Psoas muscle (tissue), 8 donors: ENCODE measurements at places on chromosomes 2 and 18.

DNA sequence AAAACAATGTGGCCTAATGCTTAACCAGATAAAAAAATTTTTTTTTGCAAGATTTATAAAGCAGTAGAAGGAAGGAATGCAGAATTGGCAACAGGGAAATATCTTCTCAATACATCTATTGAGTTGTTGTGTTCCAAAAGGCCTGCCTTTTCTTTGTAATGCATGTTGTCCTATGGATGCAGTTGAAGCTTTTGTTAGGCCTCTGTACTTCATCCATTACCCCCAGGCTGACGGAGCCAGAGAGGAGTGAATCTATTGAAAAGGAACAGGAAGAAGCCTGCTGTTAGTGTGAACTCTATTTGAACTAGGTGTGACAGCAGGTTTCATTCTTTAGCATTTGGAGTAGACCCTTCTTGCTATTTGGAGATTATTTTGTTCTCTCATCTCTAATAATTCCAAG is 56.5 kb downstream of the MTX2 start:
- DNase-seq, result no peak

GRCh38 chr2:207722773-207723424 is 11.5 kb downstream of the CCNYL1 start:
- no peak for DNase-seq

DNA sequence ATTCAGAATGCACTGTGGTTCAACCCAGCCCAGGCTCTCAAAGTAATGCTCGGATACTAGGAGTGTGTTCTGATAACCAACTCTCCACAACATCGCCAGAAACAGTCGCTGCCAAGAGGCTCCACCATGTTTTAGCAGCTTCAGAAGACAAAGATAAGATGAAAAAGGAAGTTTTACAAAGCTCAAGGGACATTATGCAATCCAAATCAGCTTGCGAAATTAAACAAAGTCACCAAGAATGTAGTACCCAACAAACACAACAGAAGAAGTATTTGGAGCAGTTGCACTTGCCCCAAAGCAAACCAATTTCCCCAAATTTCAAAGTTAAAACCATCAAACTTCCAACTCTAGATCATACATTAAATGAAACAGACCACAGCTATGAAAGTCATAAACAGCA is 360.9 kb downstream of the XIRP2 start:
- no peak for DNase-seq

DNA sequence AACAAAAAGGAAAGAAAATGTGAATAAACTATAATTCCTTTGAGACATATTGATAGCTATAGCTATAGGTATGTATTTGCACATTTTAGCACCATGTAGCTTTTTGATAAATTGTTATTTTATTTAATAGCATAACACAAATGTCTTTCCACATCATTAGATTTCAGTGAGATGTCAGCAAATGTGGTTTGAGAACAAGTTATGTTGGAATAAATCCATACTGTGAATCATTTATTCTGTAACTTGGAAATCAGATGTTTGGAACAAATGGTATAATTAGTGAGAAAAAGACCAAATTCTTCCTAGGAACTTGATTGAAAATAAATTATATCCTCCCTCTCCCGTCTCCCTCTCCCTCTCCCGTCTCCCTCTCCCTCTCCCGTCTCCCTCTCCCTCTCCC is 62.8 kb downstream of the NABP1 start:
- no peak for DNase-seq

- no peak for DNase-seq
These were observed 51.5 kb upstream of the KIDINS220 start for GRCh38 chr2:8888963-8889362.

DNA sequence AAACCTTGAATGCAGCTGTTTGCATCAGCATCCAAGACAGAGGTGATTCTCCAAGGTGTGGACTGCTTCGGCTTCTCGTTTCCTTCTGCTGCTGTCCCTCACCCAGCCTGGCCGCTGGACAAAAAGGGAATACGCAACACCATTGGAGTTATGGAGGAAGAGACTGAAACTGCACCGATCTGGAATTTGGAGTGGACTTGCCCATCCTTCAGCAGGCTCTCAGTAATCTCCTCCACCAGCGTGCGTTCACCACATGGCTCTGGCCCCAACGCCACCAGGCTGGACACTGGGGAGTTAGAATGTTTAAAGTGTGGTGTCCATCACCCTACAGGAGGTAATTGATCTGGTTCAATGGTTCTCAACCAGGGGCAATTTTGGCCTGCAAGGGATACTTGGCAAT is 41.4 kb upstream of the ID2 start:
- DNase-seq, result no peak

DNA sequence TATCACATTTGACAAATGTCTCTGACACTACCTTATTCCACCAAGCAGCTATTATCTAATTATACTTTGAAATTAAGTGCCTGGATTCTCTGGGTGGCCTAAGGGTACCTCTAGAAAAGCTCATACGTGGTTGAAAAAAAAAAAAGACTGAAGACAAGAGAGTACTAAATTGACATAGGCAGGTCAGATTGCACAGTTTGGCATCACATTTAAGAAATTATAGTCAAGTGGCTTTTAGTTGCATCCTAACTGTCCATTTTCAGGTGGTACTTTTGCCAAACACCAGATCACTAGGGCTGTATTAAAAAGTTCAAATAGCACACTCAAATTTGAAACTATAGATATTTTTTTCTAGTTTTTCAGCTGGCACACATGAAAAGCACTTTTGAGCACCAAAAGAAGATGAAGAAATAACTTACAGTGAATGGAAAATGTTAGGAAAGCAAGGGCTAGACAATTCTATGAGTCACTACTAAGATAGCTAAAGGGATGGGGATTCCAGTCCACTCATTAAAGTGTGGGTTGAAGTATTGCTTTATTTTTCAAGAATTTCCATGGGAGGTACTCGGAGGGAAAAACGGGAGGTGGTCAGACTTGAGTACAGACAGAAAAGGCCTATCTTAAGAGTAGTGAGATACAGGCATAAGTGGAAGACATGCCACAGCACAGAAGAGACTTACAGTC is 106.5 kb upstream of the COL5A2 start:
- no peak for DNase-seq

DNA sequence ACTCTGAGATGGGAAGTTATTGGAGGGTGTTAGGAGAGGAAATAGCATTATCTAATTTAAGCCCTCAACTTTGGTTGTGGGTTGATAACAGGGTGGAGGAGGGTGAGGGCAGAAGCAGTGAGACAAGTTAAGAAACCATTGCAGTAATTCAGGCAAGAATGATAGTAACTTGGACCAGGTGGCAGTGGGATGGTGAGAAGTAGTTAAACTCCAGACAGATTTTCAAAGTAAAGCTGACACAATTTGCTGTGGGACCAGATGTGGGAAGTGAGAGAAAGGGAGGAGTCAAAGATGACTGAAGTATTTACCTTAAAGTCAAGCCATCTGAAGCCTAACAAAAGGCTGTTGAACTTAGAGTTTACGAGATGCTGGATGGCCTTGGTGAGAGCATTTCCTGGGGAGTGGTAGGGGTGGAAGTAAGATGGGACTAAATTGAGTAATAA is 163.2 kb upstream of the KLF7 start:
- no peak for DNase-seq

DNA sequence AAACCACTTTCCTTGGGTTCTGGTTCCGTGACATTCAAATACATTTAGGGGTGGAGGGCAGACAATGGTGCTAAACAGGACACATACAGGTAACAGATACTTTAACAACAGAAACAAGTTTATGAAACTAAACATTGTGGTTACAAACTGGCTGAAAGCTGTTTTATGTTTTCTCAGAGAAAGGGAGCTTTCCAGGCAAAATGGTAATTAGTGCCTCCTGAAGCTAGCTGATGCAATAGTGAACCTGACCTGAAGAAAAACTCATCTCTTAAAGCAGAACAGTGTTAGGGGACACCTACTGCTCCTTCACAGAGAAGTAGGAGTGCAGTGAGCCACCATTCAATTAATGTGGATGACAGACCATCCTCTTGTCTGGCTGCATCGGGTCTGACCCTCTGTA is 138.9 kb downstream of the CCDC148 start:
- DNase-seq, result no peak
